ENCODE measurements at places on chromosomes 4 and X. TPM values are rescaled to one million over a fixed set of nuclear protein-coding genes. Genes with fewer than 3 reads are reported as not detected.

ARHGAP6 gene
- not detected for total RNA-seq

USP27X gene
- total RNA-seq = 4.9 TPM

ESX1 gene
- total RNA-seq = 0.05 TPM

BEND2 gene
- not detected for total RNA-seq

CXCL6 gene
- not detected for total RNA-seq

TXK gene
- 0.28 TPM for total RNA-seq

CWH43 gene
- not detected for total RNA-seq

ATP2B3 gene
- total RNA-seq = 0.10 TPM

ARMCX1 gene
- total RNA-seq = 0.35 TPM

LNX1 gene
- not detected for total RNA-seq

Measured in A549 treated with DMSO at 1 μM for 4 hours (cell line).